NCI-H1436 treated with DMSO at 0.1 percent for 48 hours (cell line): ENCODE measurements at places on chromosomes 6 and 20.

- no peak for DNase-seq
These were observed 80.0 kb downstream of the LAMP5 start for GRCh38 chr20:9594284-9594875.

DNA sequence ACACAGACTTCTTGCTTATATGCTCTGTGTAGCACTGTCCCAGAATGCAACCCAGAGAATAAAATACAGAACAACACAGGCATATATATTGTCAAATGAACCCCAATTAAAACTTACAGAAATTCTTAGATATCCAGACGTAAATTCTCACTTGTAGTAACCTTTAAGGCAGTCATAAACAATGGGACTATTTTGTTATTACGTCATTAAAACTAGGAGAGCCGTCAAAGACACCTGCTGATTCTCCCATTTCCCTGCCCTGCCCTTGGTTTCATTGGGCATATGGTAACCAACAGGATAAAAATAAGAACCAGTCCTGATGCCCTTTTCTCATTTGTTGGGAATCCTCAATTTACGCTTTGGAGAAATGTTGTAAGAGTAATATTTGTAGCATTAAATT is 871.3 kb upstream of the EYS start:
- no peak for DNase-seq

DNA sequence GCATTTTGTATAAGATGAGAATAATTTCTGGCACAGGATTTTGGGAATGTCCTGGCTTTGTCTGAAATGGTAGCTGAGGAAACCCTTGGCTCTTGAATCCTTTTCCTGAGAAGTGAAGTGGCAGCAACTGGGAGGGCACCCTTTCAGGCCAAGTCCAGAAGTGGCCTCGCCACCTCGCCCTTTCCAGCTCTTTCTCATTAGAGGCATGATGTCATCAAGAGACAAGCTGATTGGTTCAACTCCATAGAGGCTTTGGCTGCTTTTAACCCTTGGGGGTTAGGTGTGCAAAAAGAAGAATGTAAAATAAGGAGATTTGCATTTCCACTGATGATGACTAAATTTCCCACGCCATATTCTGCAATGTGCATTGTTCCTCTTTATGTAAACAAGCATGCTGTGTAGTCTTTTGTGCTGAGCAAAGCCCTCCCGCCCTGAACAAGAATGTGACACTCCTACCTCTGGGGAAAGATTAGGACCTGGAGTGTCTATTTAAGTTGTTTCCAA is 116.5 kb downstream of the TCP11 start:
- no peak for DNase-seq

DNA sequence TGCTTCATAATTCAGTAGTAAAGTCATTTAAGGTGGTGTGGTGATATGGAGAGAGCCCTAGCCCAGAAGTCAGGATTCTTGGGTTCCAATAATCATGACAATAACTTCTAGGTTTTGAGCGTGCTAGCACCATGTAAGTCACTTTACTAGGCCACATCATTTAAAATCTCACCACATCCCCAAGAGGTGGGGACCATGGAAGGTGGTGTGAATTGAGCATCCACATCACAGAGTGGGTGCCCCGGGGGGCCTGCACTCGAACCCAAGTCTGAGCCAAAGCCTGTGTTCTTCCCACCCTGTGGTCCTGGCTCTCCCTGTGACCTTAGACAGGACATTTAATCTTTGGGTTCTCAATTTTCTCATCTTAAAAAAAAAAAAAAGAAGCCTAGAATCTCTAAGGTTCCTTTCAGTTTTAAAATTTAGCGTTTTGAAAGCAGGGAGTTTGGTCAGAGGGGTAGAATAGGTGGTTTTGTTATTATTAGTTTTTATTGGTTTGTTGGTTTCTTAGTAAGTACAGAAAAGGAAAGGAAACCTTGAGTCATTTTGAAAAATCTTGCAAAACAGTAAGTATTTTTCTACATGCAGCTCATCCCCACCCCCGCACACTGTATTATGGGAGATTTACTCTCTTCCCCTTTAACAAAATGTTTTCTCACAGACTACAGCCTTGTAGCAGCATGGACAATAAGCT is 26.4 kb downstream of the ARMC2 start:
- no peak for DNase-seq
